ENCODE measurements at places on chromosomes 7 and 10.

DNA sequence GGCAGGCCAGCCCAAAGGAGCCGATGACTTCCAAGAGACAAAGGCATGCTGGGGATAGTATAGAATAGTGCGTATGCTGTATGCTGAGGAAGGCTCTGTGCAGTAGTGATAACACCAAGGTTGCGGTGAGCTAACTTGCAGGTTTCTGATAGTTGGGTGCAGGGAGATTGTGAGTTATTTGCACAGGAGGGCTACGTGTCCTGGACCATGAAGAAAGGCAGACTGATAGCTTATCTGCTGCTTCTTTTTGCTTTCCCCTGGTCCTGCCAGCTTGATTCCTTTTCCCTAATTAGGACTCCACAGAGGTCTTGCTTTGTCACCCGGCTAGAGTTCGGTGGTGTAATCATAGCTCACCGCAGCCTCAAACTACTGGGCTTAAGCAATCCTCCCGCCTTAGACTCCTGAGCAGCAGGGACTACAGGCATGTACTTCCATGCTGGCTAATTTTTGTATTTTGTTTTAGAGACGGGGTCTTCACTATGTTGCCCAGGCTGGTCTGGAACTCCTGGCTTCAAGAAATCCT, 43.9 kb upstream of the ARHGAP12 start:
- no peak for DNase-seq

- DNase-seq, result no peak
Measured at GRCh38 chr7:132117181-132117580, 459.1 kb downstream of the PLXNA4 start.

GRCh38 chr10:76043261-76043660, 611.8 kb downstream of the LRMDA start:
- DNase-seq, result no peak

- no peak for DNase-seq
Measured at GRCh38 chr10:129951101-129951969, 12.7 kb downstream of the EBF3 start.

GRCh38 chr10:33414841-33415240, 80.4 kb upstream of the NRP1 start:
- no peak for DNase-seq

DNA sequence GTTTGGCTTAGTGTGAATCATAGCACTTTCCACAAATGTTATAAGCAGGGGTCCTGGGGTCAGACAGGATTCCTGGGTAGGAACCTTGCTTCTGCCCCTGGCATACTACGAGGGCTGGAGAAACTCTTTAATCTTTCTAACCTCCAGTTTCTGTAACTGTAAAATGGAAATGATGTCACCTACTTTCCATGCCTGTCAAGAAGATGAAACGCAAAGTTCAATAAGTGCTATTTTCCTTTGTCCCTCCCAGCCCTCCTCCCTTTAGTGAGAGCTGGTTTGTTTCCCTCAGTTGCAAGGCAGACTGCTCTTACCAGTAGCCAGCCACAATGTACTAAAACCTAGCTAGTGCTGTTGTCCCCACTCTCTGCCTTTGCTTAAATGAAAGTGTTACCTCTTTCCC, 117.1 kb upstream of the HPS1 start:
- no peak for DNase-seq

Measured in activated T-cell treated with anti-CD3 and anti-CD28 coated beads for 48 hours (primary cell).